ENCODE measurements at places on chromosomes 6 and 20.

DNA sequence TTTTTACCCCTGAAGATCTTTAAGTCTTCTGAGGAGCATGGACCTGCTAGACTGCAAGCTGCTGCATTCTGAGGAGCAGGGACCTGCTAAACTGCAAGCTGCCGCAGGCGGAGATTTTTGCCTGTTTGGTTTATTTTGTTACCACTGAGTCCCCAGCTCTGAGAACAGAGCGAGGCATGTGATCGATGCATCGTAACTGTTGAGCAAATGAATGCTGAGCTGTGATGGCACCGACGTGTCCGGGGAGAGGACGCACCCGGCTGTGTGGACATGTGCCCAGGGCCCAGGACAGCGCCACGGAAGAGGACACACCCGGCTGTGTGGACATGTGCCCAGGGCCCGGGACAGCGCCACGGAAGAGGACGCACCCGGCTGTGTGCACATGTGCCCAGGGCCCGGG is 24.2 kb downstream of the DNAJC5 start:
- no peak for DNase-seq

GRCh38 chr6:66638099-66638498 is 931.1 kb upstream of the EYS start:
- no peak for DNase-seq

GRCh38 chr6:3117912-3118352 is 579 bp upstream of the BPHL start:
- no peak for DNase-seq

DNA sequence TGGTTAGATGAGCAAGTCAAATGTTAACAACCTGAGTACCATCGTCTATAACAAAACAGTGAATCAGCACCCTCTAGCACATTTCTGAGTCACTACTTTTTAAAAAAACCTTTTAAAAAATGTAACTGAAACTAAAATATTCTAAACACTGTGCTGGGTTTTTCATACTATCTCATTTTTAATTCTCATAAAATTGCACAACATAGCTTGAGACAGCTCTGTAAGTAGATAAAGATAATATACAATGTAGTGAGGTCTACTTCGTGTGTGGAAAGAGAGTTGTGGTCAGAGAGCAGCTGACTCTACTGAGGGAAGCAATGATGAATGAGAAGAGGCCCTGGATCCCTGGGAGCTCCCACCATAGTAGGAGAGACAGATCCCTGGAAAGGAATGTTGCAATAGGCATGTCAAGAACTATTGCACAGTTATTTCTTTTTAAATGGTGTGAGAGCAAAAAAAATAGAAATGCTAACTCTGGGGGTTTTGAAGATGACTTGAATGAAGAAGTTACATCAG is 13.6 kb upstream of the CALHM6 start:
- peak; percentile 71 for DNase-seq

GRCh38 chr20:46773680-46774079 is 64.2 kb downstream of the SLC2A10 start:
- DNase-seq, result peak; percentile 53

GRCh38 chr6:157892363-157892877 is 69.4 kb downstream of the SNX9 start:
- DNase-seq, result no peak

DNA sequence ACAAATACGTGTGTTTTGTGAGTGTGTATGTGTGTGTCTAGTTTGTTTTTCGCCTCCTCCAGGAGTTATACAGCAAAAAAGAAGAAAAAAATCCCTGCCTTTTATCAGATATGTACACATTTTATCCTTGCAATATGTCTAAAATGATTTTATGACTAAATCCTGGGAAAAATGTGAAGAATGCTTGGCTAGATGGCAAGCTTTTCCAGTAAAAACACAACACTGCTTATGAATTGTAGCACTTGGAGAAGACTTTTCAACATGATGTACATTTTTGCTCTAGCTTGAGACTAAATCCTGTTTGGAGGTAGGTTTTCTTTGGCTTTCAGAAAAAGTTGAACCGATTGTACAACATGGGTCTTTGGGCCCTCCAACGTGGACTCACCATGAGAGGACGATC is 160.2 kb downstream of the GMPR start:
- DNase-seq, result no peak

DNA sequence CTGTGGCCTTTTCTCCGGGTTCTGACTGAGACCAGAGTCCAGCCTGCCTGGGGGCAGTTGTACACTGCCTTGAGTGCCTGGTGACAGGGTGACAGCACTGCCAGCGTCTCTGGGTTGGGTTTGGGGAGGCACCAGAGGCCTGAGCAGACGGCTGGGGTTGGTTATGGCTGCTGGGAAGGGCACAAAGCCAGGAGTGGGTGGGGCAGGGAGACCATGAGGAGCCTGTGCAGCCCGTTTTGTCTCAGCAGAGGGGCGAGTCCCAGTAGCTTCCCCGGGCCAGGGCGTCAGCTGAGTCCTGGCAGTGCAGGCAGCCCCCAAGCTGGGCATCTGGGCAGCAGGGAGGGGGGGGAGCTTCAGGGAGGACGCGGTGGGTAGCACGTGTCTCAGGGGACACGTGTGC is 15.3 kb upstream of the SULF2 start:
- no peak for DNase-seq

- peak; percentile 26 for DNase-seq
Measured at GRCh38 chr20:3471397-3472021, 691 bp downstream of the ATRN start.

- DNase-seq, result no peak
Measured at GRCh38 chr20:16283307-16283706, 289.9 kb downstream of the KIF16B start.

DNA sequence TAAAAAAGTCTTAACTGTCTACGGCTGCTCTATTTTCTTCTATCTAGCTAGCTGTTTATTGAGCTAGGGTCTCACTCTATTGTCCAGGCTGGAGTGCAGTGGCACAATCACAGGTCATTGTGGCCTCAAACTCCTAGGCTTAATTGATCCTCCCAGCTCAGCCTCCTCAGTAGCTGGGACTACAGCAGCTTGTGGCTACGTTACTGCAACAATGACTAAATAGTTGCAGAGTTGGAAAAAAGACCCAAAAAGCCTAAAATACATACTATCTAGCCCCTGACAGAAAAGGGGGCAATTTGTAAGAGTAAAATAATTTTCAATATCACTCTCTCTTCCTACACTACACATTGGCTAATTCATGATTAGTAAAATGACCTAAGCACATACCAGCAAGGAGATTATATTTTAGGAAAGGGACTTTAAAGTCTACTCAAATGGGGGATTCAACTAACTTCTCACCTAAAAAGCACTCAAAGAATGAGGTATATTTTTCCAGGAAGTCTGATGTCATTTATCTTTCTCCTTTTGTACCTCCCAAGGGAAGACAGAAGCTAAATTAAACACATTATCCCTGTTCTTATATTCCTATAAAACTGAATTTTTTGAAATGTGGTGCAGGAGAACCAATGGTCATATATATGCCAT is 82.8 kb downstream of the ZMYND8 start:
- DNase-seq, result no peak

GRCh38 chr6:1336246-1336843 is 24.4 kb downstream of the FOXQ1 start:
- DNase-seq, result no peak

DNA sequence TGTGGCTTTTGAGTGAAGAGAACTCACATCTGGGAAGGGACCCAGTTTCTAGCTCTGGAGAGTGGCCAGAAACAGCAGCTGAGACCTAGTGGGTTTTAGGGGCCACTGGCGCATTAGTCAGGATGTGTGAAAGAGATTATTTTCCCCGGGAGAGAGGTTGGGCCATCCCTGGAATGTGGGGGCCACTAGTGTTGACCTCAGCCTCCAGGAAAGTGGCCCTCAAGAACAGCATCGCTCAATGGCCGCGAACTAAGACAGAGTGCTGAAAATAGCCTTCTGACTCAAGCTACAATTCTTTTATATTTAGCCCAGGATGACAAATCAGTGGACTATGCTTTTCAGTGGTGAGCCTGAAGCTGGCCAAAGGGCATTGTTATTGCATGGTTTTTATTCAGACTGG is 210.4 kb upstream of the RNF24 start:
- no peak for DNase-seq

GRCh38 chr20:50536333-50536732 is 26.1 kb downstream of the PTPN1 start:
- DNase-seq, result no peak

- DNase-seq, result no peak
Measured at GRCh38 chr6:36329798-36330291, 6.8 kb downstream of the BNIP5 start.

DNA sequence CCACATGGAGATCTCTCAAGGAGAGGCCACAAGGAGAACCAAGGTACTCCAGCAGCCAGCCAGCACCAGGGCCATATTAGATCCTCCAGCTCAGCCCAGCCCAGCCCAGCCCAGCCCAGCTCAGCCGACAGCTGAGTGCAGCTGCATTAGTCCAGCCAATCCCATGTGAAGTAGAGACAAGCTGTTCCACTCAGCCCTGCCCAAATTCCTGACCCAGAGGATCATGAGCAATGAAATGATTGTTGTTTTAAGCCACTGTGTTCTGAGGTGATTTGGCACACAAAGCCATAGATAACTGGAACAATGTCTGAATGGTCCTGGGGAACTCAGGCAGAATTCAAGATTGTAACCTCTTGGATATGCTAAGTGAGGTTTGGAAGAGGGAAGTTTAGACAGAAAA is 59.5 kb upstream of the BMP2 start:
- no peak for DNase-seq

- DNase-seq, result no peak
Measured at GRCh38 chr20:4153661-4154238, 138.4 kb upstream of the RNF24 start.

DNA sequence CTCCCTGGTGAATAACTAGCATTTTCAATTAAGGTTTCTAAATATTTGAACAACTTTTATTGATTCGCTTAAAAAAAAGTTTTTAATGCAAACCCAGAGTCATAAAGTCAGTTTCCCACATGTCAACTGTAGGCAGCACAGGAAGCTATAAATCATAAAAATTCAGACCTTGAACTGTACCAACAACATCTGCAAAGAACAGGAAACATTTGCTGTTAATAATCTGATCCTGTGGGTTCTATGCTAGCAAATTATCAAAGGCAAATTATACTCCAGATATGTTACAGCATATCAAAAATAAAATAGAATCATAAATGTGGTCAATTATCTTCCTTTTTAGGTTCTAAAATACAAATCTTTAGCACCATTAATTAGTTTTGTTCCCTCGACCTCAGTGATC is 16.6 kb upstream of the MAP7 start:
- peak; percentile 86 for DNase-seq

DNA sequence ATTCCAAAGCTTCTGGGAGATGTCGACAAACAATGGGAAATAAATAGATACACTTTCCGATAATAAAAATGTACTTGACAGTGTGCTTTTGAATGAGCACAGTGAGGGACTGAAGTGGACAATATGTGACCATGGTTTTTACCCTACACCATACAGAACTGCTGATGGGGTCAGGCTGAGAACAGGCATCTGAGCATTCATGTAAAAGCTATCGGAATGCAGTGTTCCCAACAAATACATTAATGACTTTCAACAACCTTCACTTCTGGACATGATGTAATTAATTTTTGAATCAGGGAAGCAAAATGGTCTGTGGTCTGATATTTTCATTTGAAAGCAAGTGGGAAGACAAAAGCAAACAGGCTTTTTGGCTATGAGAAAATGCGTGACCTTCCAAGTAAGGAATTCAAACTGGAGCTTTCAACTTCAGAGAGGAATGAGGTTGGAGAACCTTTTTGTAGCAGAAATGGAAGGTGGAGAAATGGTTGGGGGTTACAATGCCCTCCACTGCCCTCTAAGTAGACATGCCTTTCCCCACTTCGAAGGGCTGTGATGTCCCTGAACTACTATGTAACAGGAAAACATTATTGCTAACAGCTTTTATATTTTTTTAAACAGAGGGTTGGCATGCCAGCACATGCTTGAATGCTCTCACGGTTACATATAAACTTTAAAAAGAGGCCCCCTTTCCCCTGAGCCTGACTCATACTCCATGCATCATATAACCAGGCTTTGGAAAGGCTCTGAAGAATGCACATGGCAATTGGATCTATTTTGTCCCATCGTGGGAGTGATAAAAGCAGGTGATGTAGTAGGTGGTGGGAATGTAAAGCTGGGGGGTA is 203.5 kb upstream of the CITED2 start:
- DNase-seq, result no peak

DNA sequence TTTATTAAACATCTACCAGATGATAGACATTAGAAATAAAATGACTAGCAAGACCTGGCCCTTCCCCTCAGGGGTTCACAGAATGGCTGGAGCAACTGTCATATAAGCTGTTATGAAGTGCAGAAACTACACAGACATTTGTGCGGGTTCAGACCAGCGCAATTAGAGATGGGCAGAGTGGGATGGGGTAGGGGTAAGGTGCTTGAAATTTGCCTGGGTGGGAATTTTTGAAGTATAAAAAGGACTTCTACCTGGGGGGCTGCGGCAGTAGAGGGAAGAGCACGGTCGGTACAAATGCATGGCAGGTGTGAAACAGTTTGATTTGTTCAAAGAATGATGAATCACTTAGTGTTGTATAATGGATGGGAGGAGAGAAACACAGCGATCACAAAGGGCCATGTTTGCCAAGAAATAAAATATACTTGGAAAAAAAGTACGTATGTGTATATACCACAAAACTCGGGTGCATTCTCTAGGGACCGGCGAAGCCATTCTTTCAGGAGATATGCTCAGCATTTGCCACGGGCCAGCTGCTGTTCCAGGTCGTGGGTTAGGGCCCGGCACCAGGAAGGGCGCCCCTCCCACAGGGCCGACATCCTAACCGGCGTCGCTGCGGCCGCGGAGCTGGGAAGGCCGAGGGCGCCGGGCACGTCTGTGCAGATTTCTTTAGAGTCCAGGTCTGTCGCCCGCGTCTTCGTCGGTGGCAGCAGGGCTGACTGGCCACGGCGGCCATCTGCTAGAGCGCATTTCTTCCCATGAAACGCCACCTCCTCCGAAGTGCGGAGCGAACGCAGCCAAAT is 809 bp upstream of the NOL7 start:
- no peak for DNase-seq

- DNase-seq, result no peak
Measured at GRCh38 chr6:98821756-98822405, 12.5 kb upstream of the POU3F2 start.

DNA sequence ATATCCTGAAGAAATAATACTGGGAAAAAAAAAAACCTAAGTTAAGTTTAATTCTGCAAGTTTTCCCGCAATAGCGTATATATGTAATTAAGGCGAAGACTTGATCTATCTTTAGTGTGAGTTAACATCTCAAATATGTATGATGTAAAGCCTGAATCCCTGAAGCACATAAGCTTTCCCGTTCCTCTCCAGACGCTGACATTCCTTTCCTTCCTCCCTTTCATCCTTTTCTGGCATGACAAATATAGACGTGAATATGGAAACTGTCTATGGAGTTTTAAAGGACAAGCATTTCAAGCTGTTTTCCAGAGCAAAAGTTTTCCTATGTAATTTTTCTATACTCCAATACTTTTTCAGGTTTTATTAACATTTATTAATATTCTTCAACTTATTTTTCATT is 637.0 kb downstream of the COL12A1 start:
- no peak for DNase-seq

GRCh38 chr20:19758501-19759331 is 658 bp downstream of the RIN2 start:
- peak; percentile 77 for DNase-seq

- DNase-seq, result no peak
Measured at GRCh38 chr6:168778201-168778600, 337.2 kb downstream of the SMOC2 start.
